ENCODE measurements at places on chromosomes 1 and 21.

DNA sequence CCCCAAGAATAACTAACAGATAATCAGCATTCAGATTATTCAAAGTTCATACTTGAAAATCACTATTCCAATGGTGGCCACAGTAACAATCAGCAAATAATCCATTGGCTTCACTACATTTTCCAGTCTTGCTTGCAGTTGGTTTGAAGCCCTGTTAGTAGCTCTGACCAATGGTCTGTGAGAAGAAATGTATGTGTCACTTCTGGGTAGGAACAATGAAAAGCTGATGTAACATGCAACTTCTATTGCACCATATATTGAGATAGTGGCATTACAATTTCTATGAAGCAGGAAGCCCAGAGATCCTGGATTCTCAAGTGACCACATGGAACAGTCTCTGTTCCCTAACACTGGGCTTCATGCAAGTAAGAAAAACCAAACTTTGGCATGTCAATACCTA is 250.9 kb upstream of the DAB1 start:
- DNase-seq, result no peak

GRCh38 chr1:232962761-232963745 is 12.6 kb downstream of the NTPCR start:
- DNase-seq, result no peak

DNA sequence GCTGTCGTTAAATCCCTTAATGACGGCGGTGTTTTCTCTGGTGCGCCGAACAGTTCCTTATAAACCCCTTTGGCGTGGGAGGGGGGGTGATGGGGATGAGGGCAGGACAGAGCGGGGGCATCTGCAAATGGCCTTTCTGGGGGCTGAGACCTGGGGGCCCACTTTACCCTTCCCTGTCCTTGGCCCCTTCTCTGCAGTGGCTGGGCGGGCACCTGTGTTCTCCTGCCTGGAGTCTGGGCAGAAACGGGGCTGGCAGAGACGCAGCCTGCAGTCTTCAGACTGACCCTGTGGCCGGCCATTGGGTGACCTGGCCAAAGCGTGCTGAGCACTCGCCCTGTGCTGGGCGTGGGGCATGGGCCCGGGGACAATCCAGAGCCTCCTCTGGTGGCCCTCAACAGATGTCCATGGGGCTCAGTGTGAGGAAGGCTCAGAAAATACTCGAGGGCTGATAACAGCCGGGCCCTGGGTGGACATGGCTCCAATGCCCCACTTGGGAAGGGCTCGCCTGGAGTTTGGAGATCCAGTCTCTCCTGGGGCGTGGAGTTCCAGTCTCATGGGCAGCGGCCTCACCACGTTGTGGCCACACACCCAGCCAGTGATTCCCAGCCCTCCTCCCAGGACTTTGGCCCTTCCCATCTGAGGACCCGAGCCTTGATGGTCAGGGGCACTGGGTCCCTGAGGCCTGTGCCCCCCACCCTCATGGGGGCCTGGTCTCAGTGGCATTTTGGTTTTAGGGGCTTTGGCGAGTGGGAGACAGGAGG is 50.8 kb upstream of the ACTRT2 start:
- DNase-seq, result no peak

DNA sequence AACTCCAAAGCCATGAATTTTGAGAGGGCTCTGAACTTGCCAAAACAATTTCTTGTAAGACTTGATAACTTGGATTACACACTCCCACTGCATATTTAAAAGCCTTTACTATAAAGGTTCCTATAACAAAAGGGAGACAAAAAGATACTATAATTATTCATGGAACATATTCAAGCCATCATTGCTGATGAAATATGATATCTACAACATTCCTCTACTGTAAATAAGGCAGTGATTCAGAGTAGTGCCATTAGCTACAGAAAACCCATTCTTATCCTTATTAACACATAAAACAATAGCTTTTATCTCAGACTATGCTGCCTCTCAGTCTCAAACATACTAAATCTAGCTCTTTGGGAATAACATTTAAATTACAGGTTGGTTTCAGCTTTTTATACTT is 675.5 kb upstream of the CXADR start:
- DNase-seq, result no peak

GRCh38 chr1:226919587-226919986 is 20.5 kb upstream of the COQ8A start:
- no peak for DNase-seq

GRCh38 chr21:29248124-29248523 is 50.6 kb upstream of the BACH1 start:
- peak; percentile 47 for DNase-seq

GRCh38 chr1:209787551-209787950 is 3.2 kb upstream of the C1orf74 start:
- DNase-seq, result no peak

DNA sequence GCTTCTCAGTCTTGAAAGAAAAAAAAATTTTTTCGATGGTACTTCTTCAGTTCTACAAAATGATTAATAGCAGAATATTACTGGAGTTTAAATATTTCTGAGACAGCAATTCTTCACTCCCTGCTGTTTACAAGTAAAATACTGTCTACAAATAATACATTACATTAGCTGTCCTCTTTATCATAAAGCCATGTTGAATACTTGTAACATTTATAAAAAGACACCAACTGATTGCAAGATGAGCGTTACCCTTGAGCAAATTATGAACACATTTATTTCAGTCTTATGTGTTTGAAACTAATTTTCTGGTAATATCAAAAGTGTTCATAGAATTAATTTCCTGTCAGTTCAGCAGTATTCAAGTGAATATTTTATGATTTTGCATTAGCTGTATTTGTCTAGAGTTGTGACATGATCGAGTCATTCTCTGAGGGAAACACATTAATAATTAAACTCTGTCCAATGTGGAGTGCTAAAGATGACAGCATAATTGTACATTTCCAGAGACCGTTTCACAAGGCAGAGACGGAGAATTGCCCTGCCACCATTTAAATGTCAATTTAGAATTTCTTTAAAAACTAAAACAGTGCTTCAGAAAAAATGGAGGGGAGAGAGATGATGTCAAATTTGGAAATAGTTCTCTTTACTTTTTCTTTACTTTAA is 1359.0 kb upstream of the ADGRL4 start:
- no peak for DNase-seq

DNA sequence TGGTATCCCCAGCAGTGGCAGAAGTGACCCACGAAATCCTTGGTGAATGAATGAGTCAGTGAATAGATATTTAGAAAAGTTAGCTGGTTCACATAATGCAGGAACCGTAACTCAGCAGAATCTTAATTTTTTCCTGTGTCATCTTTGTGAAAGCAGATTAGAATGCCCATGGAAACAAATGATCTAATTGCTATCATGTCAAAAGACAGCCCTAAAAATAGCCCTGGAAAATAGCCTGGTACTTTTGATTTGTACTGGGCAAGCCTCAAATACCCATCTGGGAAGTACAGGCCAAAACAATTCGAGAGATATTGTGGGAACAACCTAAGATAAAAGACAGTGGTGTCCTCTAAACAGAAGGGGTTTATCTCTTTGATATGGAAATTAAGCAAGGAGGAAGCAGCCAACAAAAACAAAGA is 21.1 kb downstream of the FYB2 start:
- DNase-seq, result peak; percentile 42

DNA sequence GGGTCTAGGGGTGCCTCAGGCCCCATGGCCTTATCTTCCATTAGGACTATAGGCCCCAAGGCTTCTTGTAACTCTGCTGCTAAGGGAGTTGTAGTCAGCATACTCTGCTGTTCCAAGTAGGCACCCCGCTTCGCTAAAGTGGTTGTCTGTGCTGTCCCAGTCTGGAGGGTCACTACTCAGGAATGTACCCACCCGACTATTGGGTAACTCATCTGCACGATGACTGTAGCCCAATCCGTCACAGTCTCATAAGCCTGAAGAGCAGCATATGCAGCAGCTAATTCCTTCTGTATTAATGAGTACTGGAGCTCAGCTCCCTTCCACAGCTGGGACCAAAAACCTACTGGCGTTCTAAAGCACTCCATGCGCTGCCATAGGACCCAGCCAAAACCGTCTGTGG is 111.0 kb downstream of the GDAP2 start:
- DNase-seq, result no peak

GRCh38 chr1:116881879-116882520 is 27.7 kb upstream of the PTGFRN start:
- DNase-seq, result peak; percentile 60

- no peak for DNase-seq
Measured at GRCh38 chr1:94332952-94333351, 85.2 kb upstream of the ABCD3 start.

DNA sequence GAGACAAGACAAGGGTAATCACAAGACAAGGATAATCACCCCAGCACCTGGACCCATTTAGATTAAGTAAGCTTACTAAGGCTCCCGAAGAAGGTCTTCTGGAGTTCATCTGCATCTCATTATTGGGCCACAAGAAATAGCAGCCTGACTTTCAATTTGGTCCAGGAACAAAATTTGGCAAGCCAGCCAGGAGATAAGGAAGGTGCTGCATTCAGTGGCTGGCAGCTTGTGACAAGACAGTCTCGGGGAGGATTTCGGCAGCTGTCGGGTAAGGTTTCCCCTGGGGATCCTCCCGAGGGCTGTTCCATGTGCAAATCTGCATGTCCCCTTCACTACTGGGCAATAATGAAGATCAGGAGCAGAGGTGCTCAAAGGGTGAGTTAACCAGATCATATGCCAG is 195.2 kb downstream of the FCRL5 start:
- DNase-seq, result no peak

- no peak for DNase-seq
Measured at GRCh38 chr1:202685641-202686040, 24.6 kb downstream of the SYT2 start.

- no peak for DNase-seq
Measured at GRCh38 chr1:98813738-98814309, 152.3 kb downstream of the SNX7 start.

GRCh38 chr1:147821883-147822282 is 61.5 kb upstream of the GJA5 start:
- peak; percentile 35 for DNase-seq

- no peak for DNase-seq
Measured at GRCh38 chr1:54361342-54361741, 44.9 kb downstream of the SSBP3 start.

- DNase-seq, result peak; percentile 23
Measured at GRCh38 chr1:96843196-96843595, 121.6 kb downstream of the PTBP2 start.

DNA sequence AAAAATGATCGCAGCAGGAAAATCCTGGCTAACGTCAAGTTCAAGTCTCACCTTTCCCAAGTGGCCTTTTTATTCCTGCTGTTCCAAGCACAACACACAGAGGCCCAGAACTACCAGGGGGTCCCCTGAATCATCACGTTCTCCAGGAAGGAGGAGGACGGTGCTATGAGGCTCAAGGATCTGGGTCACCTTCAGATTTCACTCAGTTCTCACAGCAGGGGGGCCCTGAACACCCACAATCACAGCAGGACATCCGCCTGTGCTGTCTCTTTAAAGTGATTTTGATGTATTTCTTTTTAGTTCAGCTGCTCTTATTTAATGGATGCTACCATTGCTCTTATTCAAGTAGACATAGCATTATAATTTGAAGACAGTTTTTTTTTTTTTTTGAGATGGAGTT is 173.4 kb downstream of the HUNK start:
- DNase-seq, result no peak

- peak; percentile 35 for DNase-seq
Measured at GRCh38 chr1:168439456-168440375, 104.1 kb downstream of the XCL2 start.

- no peak for DNase-seq
Measured at GRCh38 chr1:75423136-75423535, 187.8 kb downstream of the SLC44A5 start.

- DNase-seq, result no peak
Measured at GRCh38 chr1:44464361-44464760, 59.3 kb downstream of the RNF220 start.

DNA sequence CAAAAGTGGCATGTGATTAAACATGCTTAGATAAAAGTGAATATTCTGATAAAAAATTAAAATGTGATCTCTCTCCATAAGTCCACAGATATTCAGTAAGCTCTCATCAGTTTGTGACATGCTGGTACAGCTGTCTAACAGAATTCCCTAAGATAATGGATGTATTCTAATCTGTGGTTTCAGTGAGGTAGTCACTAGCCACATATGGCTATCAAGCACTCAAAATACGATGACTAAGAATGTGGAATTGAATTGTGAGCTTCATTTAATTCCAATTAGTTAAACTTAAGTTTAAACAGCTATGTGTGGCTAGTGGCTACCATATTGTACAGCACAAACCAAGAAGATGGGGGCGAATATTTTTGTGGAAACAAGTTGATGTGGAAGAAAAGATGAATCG is 4.1 kb upstream of the REG4 start:
- DNase-seq, result no peak

DNA sequence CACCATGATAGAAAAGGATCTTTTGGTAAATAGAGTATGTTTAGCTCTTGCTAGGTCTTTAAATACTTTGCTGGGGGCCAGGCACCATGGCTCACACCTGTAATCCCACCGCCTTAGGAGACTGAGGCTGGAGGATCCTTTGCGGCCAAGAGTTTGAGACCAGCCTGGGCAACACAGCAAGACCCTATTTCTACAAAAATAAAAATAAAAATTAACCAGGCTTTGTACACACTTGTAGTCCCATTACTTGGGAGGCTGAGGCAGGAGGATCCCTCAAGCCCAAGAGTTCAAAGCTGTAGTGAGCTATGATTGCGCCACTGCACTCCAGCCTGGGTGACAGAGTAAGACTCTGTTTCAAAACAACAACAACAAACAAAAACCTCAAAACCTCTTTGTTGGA is 1.1 kb upstream of the KCNE2 start:
- DNase-seq, result no peak

DNA sequence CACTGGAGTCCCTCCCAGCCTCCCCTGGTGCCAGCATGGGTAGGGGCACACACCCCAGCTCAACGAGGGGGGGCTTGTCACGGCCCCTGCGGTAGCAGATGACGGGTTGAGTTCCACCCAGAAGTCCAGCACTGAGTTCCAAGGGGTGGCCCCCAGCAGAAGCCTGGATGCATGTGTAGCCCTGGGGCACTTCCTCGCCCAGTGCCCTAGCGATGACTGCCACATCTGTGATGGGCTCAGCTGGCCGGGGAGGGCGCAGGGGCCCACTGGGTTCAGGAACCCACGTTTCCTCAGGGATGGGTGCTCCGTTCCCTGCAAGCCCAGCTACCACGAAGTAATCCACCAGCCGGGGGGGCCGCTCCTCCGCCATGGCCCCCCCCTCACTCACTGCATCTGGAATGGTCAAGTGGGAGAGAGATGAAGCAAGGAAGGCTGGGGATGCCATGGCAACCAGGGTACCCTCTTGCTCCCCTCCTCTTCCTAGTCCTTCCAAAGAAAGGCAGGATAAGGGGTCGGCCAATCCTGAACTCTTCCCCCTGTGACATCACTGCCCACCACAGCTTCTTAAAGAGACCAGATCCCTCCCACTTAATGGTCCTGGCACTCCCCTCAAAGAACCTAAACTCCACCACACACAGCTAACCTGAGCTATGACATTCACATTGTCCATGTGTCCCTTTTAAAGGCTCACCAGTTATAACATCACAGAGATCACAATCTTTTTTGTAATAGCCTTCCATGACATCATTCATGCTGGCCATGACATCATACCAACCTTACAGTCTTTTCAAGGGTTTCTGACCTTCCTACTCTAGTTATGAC is 2.3 kb downstream of the DENND4B start:
- no peak for DNase-seq

Data from BJ (cell line).